Activated CD8-positive, alpha-beta T cell treated with anti-CD3 and anti-CD28 coated beads, Interleukin-2, amount 10 ng/mL, durations not matched to agents 7 days and 5 days (primary cell): ENCODE measurements at places on chromosomes 1 and 21.

DNA sequence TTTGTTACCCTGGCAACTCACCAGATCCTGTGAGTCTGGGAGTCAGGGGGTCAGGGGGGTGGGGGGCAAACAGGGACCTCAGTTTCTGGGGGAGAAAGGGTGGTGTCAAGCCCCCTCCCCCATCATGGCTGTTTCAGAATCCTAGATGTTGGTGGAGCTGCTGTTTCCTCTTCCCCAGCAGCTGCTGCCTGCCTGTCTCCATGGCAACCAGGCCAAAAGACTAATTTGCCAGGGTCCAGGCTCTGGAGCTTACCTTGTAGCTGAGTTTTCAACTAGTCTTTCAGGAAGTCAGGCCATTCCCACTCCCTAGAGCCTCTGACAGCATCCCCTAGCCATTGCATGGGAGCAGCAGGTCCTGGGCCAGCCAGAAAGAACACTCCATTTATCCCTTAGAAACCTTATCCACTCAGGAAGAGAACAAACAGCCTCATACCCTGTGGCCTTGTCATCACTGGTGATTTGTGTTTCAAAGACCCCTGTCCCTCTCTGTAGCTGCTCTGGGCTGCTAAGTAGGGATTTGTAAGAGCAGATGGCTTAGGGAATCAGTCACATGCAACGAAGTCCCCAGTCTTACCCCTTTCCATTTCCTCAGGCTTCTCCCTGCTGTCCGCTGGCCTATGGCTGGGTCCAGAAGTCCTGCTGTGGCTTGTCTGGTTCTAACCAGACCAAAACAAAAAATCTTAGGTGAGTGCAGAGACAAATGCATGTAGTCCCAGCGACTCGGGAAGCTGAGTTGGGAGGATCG lies 21.5 kb upstream of the STMN1 start:
- DNase-seq: no peak

DNA sequence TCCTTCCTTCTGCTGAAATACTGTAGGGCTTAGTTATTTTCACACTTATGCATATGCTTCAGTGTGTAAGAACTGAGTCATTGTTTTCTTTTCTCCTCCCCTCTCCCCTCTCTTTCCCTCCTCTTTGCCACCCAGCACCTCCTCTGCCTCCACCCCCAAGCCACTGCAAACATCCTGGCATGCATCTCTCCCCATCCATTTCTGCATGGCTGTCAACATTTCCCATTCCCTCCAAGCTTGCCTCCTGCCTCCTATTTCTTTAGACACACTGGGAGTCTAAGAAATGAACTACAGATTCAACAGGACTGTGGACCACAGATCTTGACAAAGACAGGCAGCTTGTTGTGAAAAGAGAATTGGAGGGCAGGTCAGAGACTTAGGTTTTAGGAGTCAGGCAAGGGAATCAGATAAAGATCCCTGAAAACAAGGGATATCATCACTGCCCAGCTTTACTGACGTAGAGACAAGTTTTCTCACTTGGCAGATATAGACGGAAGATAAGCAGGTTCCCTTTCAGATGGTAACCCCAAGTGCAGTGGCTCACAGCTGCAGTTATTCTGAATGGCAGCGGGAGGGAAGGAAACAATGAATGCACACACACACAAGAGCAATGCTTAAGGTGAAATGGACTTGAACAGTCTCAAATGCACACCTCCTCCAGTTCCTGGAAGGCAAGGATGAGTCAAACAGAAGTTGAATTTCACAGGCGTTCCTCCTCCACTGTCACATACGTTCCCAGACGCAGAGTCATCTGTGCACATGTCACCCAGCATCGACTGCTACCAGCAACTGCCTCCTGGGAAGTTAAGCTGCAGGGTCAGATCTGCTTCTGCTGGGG lies 56.1 kb downstream of the HIVEP3 start:
- peak; percentile 36 for DNase-seq

GRCh38 chr1:20109223-20109856 lies 10.0 kb downstream of the PLA2G2D start:
- DNase-seq: no peak

DNA sequence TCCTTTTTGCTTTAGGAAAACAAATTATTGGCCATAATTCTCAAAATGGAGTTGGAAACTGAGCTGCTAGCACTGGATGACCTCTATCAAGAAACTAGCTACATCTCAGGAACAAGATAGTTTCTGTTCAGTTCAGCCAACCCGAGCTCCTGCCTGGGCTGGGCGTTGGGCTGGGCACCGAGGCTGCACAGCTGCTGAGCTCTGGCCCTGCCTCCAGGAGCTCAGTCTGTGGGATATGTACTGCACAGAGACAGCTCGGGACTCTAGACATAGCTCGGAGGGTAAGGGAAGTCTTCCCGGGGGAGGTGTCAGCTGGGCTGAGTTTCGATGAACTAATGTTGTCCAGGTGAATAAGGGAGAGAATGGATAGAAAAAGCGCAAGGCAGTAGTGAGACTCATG lies 24.5 kb upstream of the SLC1A7 start:
- DNase-seq: no peak

- DNase-seq: no peak
These were observed 38.0 kb upstream of the COL18A1 start for GRCh38 chr21:45366931-45367401.

GRCh38 chr1:156452907-156453306 lies 47.7 kb downstream of the MEF2D start:
- DNase-seq: no peak

- DNase-seq: peak; percentile 80
These were observed 91.0 kb upstream of the KCNA3 start for GRCh38 chr1:110765640-110766335.

DNA sequence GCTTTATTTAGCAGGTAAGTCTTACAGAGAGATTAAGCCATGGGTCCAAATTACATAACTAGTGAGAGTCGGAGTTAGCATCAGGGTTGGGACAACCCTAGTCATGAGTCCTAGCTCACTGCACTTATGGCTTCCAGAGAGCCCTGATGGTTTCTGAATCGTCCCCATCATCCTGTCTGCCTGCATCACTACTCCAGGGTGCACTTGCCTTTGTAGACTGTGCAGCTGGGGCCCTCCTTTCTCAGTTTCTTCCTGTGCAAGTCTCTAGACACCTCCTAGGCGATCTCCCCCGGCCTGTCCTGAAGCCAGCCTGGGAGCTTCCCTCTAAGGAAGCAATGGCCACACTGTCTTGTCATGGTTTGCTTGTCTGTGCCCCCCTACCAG lies 37.1 kb downstream of the KIAA0040 start:
- DNase-seq: no peak
